ENCODE measurements at places on chromosomes 5 and 9.

- no peak for DNase-seq
Measured at GRCh38 chr9:136295542-136296433, 8.1 kb downstream of the CCDC187 start.

DNA sequence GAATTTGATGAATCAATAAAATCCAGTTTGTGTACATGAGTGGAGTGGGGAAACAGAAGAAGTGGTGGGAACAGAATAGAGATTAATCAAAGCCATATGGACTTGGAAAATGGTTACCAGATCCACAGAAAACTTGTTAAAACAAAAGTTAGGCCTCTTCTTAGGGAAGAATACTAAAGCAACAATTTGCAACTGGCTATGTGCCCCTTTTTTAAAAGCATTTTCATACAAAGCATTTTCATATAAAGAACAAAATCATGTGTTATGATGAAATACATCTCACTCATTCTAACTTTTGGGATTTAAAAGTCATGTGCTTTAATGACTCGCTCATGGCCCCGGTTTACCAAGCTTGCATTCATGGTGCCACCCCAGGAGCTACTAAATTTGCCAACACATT, 276.9 kb downstream of the EFNA5 start:
- no peak for DNase-seq

DNA sequence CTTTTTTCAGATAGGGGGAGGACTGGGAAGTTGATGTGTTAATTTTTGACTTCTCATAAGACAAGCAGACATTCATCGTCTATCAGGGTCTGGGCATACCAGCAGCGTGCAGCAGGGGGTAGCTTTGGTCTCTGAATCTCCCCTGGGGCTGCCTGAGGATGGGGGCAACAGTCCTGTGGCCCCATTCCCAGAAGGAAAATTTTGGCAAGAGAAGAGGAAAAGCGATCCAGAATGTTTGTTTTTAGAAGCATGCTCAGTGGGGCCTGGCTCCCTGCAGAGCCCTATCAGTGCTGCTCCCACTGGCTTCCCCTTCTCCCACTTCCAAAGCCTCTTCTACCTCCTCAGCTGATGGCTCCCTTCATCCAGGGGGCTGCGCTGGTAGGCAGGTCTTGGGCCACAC, 194.8 kb upstream of the IL12B start:
- no peak for DNase-seq

- no peak for DNase-seq
Measured at GRCh38 chr9:73135394-73135793, 16.3 kb upstream of the ANXA1 start.

GRCh38 chr9:98101416-98101815, 17.6 kb downstream of the TRIM14 start:
- no peak for DNase-seq

GRCh38 chr9:36141288-36141687, 4.8 kb downstream of the GLIPR2 start:
- no peak for DNase-seq

- DNase-seq, result no peak
Measured at GRCh38 chr9:98784831-98785806, 11.2 kb downstream of the ANKS6 start.

- DNase-seq, result no peak
Measured at GRCh38 chr9:111527347-111527746, 2.4 kb downstream of the ZNF483 start.

GRCh38 chr9:37944671-37945481, 40.9 kb upstream of the SLC25A51 start:
- DNase-seq, result no peak

- DNase-seq, result no peak
Measured at GRCh38 chr5:181259974-181260719, 796 bp downstream of the TRIM52 start.

DNA sequence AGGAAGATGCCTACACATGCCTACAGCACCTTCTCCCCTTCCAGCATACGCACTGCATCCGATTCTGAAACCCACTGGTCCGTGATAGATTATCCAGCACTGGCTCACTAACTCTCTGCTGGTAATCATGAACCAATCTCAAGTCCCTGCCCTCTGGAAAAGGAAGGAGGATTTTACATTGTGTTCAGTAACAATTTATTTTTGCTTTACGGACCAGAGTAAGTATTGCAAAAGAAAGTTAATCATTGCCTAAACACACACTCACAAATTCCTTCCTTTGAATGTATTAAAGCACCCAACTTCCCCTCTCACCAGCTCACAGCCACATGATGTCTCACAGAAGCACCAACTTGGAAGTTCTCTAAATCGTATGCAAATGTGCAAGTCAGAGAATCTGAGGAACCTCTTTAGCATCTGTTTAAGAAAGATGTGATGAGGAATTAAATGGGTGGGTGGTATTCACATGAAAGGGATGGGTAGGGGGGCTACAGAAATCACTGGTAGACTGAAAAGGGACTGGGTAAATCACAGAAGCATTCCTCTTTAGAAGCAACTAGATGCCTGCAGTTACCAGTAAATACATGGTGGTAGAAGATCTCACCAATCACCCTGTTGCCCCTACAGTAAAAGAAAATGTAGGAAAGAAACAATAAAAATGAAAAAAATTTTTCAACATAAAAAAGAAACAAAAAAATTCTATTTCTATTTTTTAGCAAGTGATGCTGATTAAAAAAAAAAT, 8.4 kb downstream of the GNAQ start:
- no peak for DNase-seq

DNA sequence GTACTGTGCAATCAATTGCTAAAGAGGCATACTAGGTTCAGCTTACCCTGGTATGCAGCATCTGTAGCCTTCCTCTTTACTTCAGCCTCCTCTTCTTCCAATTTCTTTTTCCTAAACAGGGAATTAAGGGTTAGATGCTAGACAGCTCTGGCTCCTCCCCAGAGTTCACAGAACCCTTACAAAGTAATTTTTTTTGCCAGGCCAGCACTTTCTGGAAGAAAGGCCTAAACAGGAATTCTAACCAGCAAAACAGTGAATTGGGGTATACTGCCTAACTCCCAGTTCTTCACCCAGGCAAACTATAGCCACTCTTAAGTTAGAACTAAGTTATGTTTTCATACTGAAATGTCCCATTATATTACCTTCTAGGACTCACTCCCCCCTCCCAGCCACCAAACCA, 8.1 kb downstream of the BRD8 start:
- no peak for DNase-seq

GRCh38 chr9:135600296-135600817, 38.8 kb downstream of the PAEP start:
- DNase-seq, result no peak

All from CD4-positive, alpha-beta T cell treated with Interleukin-17A for 1 hour (primary cell).